ENCODE measurements at places on chromosomes 3 and 15. TPM values are rescaled to one million over a fixed set of nuclear protein-coding genes. Genes with fewer than 3 reads are reported as not detected.

TICRR gene
- 1.4 TPM for total RNA-seq

PRR23C gene
- not detected for total RNA-seq

PATL2 gene
- total RNA-seq, result 0.48 TPM

CNTN3 gene
- total RNA-seq, result not detected

ZBTB47 gene
- total RNA-seq, result 19.1 TPM

SLC12A1 gene
- not detected for total RNA-seq

C3orf38 gene
- total RNA-seq, result 36.6 TPM

CD276 gene
- total RNA-seq, result 179 TPM

SCN11A gene
- total RNA-seq, result 0.23 TPM

C3orf20 gene
- not detected for total RNA-seq

SLC9C1 gene
- not detected for total RNA-seq

PARP15 gene
- 4.3 TPM for total RNA-seq

TOMM70 gene
- total RNA-seq, result 33.3 TPM

GP9 gene
- not detected for total RNA-seq

FBLN2 gene
- total RNA-seq, result 1.6 TPM

Data from glomerular endothelial cell (primary cell).